Posterior cingulate gyrus (tissue), 11 donors: ENCODE measurements at places on chromosomes 7 and 10.

GRCh38 chr7:93239824-93240223, 7.7 kb downstream of the VPS50 start:
- no peak for DNase-seq

GRCh38 chr10:26861205-26861998, 644 bp upstream of the ABI1 start:
- DNase-seq, result no peak

DNA sequence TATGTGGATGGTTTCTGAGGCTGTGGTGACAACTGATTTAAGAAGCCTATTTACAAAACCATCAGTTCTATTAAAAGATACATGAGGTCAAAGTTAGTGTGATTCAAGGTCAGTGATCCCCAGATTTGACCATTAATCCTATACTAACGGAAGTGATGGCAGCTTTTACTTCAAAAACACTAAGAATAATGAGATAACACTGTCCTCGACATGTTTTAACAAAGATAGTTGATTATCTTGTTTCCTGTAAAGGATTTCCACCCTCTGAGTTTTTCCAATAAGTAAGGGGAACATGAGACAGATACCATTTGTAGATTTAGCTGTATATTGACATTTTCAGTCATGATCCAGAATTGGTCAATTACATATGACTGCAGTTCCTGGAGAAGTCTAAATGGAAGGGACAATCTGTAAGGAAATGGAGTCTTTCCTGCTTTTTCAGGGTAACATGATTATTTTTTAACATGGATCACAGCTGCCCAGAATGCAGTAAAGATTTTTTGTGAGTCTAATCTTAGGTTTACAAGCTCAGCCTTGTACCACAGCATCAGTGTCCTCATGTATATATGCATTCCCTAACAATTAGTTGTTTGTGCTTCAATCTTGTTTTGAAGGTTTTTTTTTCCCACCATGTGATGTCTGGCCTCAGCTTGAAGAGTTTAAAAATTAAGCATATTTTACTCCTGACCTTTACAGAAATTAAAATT, 188.0 kb downstream of the PPP1R9A start:
- no peak for DNase-seq

DNA sequence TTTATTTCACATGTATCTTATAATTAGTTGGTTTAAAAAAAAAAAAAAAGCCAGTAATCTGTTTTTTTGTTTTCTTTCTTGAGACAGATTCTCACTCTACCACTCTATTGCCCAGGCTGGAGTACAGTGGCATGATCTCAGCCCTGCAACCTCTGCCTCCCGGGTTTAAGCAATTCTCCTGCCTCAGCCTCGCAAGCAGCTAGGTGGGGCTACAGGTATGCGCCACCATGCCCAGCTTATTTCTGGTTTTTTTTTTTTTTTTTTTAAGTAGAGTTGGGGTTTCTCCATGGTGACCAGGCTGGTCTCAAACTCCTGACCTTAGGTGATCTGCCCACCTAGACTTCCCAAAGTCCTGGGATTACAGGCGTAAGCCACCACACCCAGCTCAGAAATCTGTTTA, 34.1 kb upstream of the CAPZA2 start:
- no peak for DNase-seq

DNA sequence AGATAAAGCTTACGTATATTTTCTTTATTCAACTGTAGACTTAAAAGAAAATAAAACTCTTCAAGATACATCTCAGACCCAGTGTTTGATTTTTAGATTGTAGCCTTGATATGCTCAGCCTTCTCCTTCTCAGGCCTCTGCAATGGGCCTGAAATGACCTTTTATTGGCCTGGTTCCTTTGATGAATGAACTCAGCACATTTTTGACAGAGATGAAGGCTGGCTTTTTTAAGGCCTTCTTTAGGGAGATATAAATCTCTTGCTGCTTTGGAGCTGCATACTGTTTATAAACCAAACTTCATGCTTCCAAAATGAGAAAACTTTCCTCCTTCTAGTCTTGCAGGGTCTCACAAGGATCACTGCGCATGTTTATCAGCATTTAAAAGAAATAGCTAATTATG, 1049.8 kb downstream of the LRMDA start:
- DNase-seq, result no peak

DNA sequence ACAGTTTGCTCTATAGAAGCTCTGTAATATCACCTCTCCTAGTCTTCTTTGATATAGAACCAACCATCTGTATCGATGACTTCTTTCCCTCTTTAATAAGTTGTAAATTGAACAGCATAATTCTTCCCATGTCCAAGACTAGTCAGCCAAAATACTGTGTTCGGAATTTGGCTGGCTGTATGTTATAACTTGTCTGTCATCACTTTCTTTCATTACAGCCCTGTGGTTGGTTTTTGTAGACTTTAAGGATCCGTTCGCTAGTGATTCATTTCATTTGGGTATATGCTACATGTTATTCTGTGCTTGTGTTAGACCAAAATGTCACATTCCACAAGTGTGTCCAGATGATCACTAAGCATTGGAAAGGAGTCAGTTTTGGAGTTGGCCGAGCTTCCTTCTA, 155.4 kb upstream of the ITGB1 start:
- DNase-seq, result no peak

DNA sequence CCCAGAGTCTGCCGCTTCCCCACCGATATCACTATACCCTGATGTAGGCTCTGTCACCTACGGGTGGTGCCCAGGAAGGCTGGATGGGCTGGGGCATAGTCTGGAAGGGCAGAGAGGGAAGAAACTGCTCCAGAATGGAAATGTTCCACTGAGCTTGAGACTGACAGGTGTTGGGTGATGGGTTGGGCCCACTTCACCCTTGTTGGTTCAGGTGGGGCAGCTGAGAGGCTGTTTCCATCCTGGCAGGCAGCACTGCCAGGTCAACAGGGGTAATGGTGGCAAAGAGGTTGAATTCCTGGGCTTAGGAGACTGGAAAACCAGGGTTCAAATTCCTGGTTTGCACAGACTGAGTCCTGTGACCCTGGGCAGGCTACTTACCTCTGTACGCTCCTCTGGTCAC, 28.5 kb upstream of the FRAT2 start:
- no peak for DNase-seq

- DNase-seq, result no peak
Measured at GRCh38 chr7:29243910-29244655, 49.5 kb downstream of the CHN2 start.

DNA sequence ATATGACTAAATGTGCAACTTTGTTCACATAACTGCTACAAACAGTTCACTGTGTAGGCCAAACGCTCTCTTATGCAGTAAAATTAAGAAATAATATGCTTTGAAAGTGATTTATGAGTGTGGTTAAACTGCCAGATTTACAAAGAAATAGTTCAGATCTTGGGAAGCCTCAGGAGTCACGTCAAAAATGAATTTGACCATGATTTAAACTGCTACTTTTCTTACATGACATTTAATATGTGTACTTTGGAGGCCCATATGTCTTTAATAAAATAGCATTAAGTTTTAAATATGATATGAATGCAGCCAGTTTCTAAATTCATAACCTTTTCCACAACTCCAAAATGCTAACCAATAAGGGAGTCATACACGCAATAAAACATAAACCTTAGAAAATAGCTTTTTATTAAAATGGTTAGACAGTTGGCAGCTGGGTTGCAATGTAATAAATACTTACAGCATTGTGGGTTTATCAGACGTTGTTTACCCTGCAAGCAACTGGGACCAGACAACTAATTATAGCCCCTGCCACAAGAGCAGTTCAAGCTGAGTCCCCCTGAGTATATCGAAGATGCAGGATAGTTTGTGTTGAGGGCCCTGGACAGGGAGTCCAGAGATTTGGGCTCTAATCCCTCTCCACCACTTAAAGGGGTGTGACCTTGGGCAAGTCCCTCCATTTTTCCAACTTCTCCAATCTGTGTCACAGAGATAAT, 640.4 kb downstream of the LRMDA start:
- DNase-seq, result no peak

- no peak for DNase-seq
Measured at GRCh38 chr10:26540601-26541000, 102.5 kb downstream of the APBB1IP start.

DNA sequence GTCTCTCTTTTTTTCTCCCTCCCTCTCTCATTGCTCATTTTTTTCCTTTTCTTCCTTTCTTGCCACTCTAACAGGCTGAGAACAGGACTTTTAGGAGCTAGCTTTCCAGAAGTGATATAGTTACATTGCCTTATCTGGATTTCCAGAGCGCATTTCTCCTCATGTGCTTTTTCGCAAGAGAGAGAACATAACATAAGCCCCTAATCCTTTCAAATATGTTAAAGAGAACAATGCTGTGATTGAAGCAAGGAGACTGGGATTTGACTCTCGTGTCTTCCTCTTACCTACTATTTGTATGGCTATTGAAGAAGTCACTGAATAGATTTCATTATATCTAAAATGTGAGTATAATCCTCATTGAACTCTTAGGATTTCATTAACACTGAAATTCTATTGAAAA, 101.2 kb upstream of the PRPS1L1 start:
- no peak for DNase-seq

- DNase-seq, result no peak
Measured at GRCh38 chr10:96212911-96213310, 58.5 kb downstream of the BLNK start.

- DNase-seq, result no peak
Measured at GRCh38 chr10:102504976-102505300, 1.2 kb downstream of the SUFU start.

- DNase-seq, result no peak
Measured at GRCh38 chr10:75658496-75658895, 227.1 kb downstream of the LRMDA start.
